ENCODE measurements at places on chromosomes 2 and 18.

GRCh38 chr2:172377408-172377807, 50.0 kb upstream of the ITGA6 start:
- no peak for DNase-seq

DNA sequence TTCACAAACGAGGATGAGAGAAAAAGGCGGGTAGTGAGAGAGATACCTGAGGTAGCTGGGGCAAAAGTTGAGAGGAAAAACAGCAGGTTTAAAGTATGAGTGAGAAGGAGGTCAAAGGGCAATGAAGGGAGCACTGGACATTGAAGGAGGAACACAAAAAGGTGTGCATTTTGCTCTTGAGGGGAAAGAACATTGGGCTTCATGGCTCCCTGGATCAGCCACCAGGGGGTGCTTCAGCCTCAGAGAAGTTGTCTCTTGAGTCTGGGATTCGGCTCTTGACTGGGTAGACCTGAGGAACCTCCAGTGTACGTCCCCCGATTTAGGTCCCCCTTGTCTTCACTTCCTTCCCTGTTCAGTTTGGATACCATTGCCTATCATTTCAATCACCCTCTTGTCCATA, 128.5 kb downstream of the RAPGEF4 start:
- peak; percentile 40 for DNase-seq

DNA sequence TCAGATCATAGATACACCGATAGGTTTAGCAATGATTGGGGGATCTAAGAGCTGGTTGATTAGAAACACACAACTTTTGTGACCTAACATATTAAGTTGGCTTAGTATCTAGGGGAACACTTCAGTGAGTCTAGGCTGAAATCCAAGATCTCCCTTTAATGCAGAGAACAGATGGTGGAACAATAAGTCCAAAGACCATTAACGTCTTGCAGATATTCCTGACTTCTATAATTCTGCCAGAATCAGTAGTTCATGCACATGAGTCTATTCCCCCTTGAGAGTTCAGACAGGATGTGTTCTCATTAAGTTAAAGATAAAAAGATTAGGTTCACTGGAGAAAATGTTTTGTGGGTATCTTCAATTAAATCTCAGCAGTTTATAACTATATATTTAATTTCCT, 506.5 kb downstream of the TSN start:
- no peak for DNase-seq

DNA sequence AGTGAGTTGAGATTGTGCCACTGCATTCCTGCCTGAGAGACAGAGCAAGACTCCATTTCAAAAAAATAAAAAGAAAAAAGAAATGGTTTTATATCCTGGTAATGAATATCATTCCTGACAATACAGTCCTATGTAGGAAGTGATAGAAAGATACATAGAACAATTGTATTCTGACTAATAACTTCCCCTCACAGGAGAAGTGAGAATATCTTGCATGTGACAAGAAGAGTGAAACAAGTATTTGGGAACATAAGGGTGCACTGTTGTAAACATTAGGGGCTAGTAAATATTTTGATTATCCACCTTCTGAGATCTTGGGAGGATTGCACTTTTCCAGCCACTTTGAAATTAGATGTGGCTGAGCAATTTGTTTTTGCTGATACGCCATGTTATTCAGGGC, 40.7 kb downstream of the KLHL14 start:
- DNase-seq = no peak

GRCh38 chr18:61833387-61833786, 59.4 kb downstream of the RNF152 start:
- DNase-seq = no peak

DNA sequence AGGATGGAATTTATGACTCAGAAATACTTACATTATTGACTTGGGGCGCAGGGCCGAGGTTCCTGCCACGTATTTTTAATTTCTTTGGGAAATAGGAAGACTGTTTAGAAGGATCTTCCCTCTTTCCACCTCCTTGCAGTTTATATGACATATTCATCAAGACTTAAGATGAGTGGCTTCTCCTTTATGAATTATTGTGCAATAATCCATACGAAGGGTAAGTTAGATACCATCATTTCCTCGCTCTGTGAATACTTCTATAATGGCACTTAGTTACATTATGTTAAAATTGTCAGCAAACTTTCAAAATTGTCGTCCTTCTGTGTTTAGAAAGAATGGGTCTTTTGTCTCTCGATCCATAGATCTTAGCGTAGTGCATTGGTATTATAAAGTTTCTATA, 328.8 kb upstream of the UBE2E3 start:
- no peak for DNase-seq

DNA sequence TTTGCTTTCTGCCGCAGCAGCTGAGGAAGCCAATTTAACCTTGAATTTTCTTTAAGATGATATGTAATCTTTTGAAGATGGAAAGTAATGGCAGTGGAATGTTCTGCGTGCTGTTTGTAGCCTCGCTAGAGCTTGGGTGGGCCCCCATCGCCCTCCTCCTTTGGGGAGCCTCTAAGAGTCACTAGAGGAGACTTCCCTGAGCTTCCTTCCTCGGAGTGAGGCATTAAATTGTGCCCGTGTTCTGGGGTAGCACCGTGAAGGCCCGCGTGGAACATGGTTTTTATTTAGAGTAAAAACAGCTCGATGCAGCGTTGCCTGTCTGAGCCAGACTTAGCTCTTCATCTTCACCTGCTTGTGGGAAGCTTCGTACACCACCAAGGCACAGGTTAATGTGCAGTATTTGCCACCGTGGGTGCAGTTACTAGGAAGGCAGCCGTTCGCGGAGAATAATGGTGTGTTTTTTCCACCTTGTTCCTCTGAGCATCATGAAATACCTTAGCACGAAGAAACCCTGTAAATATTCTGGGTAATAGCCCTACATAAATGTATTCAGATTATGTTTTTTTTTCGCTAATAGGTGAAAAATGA, 38.5 kb downstream of the NCK2 start:
- no peak for DNase-seq

Measured in head of caudate nucleus (tissue), 42 donors.